ENCODE measurements at places on chromosomes 7 and 10.
A peak's percentile ranks its signal among the peaks of the same experiment; 100 is the strongest.

- DNase-seq = no peak
These were observed 624.0 kb downstream of the NRG3 start for GRCh38 chr10:82498976-82499375.

DNA sequence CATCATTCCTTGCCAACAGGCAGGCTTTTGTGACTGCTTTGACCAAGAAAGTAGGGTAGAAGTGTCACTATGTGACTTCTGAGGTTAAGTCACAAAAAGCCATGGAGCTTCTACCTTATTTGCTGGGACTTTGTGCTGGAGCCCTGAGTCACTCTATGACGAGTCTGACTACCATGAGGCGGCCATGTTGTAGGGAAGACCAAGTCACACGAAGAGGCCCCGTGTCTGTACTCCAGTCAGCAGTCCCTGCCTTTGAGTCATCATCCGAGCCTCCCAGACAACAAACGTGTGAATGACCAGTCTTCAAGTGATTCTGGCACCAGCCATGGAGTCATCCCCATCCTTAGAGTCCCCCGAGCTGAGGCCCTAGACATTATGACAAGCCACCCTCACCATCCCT lies 3.5 kb upstream of the MYL10 start:
- peak; percentile 40 for DNase-seq

DNA sequence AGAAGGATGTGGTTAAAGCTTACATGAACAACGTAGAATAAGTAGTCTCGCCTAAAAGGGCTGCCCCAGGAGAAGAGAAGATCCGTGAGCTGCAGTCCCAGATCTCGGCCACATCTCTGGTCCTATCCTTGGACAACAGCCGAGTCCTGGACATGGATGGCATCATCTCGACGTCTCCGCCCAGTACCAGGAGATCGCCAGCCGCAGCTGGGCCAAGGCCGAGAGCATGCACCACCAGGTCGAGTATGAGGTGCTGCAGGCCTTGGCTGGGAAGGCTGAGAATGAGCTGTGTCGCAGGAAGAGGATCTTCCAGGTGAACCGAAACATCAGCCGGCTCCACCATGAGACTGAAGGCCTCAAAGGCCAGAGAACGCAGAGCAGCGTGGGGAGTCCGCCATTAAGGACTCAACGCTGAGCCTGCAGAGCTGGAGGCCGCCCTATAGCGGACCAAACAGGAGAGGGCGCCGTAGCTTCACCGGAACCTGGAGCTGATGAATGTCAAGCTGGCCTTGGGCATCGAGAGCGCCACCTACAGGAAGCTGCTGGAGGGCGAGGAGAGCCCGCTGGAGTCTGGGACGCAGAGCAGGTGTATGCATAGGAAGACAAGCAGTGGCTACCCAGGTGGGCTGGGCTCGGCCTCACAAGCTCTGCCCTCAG lies 22.2 kb downstream of the LIPK start:
- DNase-seq = peak; percentile 22

GRCh38 chr10:50552771-50553535 lies 70.8 kb downstream of the SGMS1 start:
- DNase-seq = peak; percentile 53

GRCh38 chr7:5699467-5700384 lies 81.7 kb downstream of the RNF216 start:
- DNase-seq = no peak

- DNase-seq = no peak
These were observed 11.3 kb downstream of the NCOA4 start for GRCh38 chr10:46019177-46019528.

DNA sequence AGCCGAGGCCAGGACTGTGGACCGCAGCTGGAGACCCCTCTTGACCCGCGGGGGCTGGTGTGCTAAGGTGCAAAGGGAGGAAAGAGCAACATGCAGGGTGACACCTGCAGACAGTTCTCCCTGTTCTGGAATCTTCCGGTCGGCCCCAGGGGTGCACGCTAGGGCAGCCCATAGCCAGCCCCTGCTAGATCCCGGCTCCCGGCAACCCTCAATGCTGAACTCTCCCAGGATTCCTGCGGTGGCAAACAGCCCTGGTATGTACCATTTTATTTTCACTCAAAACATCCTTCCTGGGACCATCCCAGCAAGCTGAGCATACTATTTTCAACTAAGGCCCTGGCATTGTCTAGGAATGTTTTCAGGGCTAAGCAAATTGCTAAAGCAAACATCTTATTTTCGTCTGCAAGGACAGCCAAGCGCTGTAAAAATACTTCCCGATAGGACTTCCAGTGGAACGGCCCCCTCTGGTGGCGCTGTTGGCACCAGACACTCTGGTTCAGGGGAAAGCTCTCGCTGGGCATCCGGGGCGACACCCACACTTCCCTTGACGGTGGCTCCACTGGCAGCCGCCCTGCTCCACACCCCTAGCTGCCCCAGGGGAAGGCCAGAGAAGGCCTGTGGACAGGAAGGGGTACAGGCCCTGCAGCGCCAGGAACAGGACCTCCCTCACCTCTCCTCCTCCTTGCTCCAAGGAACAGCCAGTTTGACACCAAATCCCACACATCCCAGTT lies 99.4 kb downstream of the CTBP2 start:
- peak; percentile 92 for DNase-seq

DNA sequence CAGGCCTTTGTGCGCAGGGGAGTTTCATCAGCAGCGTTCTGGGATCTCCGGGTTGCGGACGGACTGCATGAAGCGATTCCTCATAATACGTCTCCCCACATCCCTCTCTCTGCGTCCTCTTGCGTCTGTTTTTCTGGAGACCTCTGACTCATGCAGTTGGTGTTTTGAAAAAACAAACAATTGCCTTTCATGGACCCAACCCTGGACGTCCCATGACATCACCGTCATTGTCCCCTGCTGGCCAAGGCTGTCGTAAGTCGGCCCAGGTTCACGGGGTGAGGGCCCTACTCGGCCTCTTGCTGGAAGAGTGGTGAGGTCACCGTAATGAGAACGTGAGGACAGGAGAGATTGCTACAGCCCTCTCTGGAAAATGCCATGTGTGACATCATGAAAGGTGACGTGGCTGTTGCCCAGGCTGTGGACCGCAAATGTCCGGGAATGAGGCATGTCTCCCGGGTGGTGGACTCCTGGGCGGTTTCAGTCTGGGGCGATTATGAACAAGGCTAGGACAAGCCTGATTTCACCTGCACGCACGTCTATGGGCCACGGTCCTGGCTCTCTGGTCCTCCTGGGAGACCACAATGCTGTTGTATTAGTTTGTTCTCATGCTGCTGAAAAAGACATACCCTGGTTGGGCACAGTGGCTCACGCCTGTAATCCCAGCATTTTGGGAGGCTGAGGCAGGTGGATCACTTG lies 9.8 kb upstream of the MAFK start:
- no peak for DNase-seq

- no peak for DNase-seq
These were observed 43.1 kb upstream of the EN2 start for GRCh38 chr7:155414547-155415492.

- no peak for DNase-seq
These were observed 24.8 kb upstream of the OCM2 start for GRCh38 chr7:98014830-98015229.

- no peak for DNase-seq
These were observed 61.0 kb downstream of the GALNT11 start for GRCh38 chr7:152086513-152086912.

DNA sequence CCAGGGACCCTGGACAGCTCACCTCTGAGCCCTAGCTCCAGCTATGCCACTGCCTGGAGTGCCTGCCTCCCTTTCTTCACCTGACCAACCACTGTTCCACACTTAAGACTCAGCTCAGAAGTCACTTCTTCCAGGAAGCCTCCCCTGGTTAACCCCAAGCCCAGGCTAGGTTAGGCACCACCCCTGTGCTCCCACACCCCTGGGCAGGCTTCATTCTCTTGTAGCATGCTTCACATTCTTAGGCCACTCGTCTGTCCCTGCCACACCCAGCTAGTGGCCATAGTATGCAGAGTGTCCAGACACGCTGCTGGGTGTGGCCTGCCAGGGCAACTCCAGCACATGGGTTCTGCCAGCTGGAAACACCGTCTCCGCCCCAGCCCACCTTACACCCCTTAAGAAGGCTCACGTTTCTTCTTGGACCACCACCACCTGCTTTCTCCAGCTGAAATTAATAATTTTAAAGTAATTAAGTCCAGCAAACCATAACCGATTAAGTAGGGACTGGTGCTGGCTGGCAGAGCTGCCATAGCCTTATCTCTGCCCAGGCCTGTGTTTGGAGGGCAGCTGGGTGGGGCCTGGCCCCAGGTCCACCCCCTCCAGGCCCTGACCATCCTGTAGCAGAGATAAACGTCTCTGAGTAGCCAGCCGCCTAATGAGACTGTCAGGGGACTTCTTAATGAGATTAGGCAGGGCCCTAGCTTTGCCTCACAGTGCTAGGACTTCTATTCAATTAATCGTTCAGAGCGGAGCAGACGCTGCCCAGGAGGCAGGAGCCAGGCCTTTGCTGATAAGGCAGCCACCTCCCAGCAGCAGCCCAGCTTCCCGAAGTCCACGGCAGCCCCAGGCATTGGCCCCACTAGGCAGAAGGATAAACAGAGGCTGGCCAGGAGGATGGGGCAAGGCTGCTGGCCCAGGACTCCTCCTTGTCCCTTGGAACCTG lies 20.5 kb downstream of the GRID1 start:
- peak; percentile 17 for DNase-seq

GRCh38 chr10:34596351-34596750 lies 218.7 kb downstream of the PARD3 start:
- DNase-seq = no peak

DNA sequence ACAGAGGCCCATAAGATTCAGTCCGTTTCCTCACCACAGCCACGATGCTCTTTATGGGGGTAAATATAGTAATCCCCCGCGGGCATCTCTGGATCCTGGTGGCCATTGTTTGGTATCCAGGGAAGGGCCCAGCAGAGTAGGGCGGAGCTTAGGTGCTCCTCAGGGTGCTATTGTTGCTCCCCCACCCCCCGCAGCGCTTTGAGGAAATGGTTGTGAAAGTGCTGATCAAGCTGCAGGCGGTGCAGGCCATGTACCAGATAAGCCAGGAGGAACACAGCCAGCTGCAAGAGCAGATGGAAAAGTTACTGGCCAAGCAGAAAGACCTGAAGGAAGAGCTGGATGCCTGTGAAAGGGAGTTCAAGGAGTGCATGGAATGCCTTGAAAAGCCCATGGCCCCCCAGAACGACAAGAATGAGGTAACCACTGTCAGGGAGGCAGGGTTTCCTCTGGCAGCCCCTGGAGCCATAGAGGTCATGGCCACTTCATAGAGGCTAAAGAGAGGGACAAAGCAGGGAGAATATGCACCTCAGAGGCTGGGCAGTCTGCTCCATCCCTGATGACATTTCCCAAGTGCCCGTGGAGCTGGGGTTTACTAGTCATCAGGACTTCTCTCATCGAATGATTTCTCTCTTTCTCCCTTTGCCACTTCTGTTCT lies 17.6 kb upstream of the FLNC start:
- no peak for DNase-seq

- peak; percentile 98 for DNase-seq
These were observed 13.1 kb upstream of the CAMK2G start for GRCh38 chr10:73887294-73888039.

- DNase-seq = no peak
These were observed 12.9 kb downstream of the UPP1 start for GRCh38 chr7:48101968-48102367.

DNA sequence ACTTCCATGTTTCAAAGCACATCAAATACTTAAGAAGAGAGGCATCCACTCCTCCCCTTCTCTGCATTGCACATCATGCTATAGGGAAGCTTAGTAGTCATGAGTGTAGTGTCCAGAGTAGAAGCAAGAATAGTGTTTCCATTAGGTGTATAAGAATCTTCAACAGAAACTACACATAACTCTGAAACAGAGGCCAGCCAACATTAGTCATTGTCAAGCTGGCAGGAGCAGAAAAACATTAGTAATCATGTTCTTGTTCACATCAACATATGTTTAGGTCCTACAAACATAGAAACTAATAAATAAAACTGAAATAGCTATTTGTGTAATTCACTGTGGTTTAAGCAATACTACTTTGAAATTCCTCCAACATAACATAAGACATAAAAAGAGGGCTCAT lies 370.2 kb downstream of the PPP1R3A start:
- DNase-seq = no peak

DNA sequence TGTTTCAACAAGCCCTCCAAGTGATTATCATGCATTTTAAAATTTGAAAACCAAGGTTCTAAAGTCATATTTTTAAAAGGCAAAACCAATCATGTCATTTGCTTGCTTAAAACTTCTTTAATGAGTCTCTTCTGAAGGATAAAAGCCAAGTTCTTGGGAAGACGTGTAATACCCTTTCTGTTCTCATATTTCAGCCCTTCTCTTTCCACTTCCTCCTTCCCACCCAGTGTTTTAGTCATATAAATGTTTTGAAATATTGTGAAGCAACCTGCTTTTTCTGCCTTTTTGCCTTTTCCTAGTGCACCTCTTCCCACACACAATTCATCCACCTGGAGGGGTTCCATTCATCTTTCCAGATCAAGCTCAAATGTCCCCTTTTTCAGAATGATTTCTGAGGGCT lies 211.1 kb upstream of the LRRTM3 start:
- no peak for DNase-seq

GRCh38 chr7:128909625-128910568 lies 612 bp downstream of the KCP start:
- DNase-seq = peak; percentile 49

- no peak for DNase-seq
These were observed 1233.2 kb upstream of the AUTS2 start for GRCh38 chr7:68364886-68365625.

- no peak for DNase-seq
These were observed 115.2 kb downstream of the TBXAS1 start for GRCh38 chr7:139944248-139944647.

GRCh38 chr10:101041252-101041761 lies 10.3 kb downstream of the SFXN3 start:
- DNase-seq = peak; percentile 92

DNA sequence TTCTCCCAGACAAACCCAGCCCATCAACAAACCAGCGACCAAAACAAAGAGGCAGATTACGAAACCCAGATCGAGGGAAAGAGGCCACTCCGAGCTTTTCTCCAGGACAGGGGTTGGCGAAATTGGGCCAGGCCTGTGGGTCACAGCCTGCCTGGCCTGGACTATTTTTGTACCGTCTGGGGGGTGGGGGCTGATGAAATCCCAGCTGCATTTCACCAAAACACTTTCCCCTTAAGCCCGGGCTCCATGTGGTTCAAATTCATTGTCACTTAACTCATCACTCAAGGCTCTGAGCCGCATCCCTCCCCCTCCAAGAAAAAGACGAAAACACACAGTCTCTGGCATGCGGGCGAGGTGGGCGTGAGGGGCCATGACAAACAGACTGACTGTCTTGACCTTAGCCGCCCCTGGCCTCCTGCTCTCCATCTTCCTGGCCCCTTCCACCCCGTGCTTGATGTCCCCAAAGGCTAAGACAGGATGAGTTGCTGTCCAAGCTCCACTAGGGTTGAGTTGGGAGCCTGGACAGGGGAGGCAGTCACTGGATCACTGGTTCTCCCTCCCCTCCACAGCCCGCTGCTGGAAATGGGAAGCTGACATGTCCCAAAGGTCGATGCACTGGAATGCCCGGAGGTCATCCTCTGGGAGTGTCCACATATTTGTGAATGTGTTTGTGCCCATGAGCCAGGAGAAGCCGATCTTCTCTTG lies 19.2 kb downstream of the TMEM270 start:
- peak; percentile 72 for DNase-seq

GRCh38 chr10:111148025-111148424 lies 71.2 kb downstream of the ADRA2A start:
- DNase-seq = no peak
